ENCODE measurements at places on chromosomes 3 and 15. TPM values are rescaled to one million over a fixed set of nuclear protein-coding genes. Genes with fewer than 3 reads are reported as not detected.

Gene CLDN18
- total RNA-seq, result not detected

Gene FBXW12
- not detected for total RNA-seq

Gene POPDC2
- 3.2 TPM for total RNA-seq

DNA sequence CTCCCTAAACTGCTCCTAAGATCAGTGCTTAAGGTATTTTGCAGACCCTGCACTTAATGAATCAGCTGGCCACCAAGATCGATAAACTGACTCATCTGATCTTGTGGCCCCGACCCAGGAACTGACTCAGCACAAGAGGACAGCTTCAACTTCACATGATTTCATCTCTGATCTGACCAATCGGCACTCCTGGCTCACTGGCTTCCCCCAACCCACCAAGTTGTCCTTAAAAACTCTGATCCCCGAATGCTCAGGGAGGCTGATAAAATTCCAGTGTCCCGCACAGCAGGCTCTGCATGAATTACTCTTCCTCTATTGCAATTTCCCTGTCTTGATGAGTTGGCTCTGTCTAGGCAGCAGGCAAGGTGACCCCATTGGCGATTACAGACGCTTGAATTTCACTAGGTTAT lies 13.5 kb downstream of the HTR3E start:
- no peak for DNase-seq
